ENCODE measurements at places on chromosomes 3 and 15.

DNA sequence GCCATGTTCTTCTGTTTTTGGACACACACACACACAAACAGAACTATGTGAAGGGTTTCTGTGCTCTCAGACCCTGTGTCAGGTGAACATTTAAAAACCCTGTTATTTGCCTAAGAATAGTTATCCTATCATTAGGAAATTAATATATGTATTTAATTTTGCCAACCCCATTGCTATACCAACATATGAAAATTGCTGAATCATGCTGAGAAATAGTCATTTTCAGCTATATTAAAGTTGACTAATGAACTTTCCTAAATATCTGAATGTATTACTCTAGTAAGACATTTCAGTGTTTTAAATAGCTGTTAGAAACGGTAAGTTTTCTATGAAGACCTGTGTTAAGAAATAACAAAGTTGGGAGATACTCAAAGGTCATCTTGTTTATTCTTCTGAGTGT, 596.9 kb upstream of the GRM7 start:
- DNase-seq: no peak

DNA sequence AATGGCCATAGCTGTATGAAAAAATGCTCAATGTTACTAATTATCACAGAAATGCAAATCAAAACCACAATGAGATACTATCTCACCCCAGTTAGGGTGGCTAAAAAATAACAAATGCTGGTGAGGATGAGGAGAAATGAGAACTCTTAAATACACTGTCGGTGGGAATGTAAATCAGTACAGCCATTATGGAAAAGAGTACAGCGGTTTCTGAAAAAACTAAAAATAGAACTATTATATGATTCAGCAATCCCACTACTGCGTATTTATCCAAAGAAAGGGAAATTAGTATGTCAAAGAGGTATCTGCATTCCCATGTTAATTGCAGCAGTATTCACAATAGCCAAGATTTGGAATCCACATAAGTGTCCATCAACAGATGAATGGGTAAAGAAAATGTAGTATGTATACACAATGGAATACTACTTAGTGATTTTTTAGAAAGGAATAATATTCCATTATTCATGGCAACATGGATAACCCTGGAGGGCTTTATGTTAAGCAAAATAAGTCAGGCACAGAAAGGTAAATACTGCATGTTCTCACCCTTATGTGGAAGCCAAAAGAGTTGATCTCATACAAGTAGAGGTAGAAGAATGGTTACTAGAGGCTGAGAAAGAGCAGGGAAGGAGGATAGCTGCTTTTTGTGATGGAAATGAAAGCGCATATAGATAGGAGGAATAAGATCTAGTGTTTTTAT, 35.0 kb downstream of the SERP1 start:
- DNase-seq: no peak

DNA sequence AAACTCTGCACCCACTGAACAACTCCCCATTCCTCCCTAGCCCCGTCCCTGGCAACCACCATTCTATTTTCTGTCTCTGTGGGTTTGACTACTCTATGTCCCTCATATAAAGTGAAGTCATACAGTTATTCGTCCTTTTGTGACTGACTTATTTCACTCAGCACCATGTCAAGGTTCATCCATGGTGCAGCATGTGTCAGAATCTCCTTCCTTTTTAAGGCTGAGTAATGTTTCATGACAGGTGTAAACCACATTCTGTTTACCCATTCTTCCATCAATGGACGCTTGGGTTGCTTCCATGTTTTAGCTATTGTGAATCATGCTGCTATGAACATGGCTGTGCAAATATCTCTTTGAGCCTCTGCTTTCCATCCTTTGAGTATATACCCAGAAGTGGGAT, 192.3 kb upstream of the NSMCE3 start:
- DNase-seq: no peak

DNA sequence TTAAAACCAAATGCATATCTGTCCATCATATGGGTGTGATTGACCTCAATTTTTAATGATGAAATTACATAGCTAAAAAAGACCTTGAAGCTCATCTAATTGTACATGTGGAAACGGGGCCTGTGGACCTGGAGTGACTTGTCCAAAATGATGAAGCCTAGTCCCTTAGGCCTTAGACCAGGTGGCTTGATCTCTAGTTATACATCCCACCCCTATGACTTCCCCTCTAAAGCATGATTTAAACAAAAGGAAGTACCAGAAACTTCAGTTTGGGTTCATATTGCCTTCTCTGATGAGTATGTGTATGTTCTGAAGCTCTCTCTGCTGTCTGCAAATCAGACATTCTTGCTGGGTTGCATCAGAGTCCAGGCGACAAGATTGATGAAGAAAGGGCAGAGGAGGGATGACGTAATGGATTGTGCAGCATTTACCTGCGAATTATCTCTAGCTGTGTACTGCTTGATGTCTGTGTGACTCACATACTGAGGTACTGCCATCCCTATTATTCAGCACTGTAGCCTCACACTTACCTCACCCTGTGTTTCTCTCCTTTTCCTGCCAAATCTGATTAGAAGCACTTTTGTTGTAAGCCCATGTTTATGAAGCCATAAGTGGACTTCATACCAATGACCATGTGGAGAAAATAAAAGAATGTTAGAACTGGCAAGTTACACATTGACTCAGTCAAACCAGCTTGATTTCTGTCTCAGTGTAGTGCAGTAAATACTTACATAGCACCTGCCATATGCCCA, 111.5 kb downstream of the FILIP1L start:
- no peak for DNase-seq

DNA sequence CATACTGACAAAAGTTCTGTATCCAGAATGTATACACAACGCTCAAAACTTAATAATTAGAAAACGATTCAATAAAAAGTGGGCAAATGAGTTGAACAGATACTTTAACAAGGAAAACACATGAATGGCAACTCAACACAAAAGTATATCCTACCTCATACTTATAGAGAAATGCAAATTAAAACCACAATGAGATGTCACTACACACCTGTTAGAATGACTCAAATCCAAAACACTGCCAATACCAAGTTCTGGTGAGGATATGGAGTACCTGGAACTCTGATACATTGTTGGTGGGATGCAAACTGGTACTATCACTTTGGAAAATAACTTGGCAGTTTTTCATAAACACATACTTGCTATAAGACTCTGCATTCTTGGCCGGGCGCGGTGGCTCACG, 42.1 kb downstream of the PRTG start:
- DNase-seq: no peak

- no peak for DNase-seq
Measured at GRCh38 chr15:68325726-68326125, 48.2 kb downstream of the FEM1B start.

- DNase-seq: no peak
Measured at GRCh38 chr3:129398803-129399144, 29.7 kb downstream of the EFCAB12 start.

DNA sequence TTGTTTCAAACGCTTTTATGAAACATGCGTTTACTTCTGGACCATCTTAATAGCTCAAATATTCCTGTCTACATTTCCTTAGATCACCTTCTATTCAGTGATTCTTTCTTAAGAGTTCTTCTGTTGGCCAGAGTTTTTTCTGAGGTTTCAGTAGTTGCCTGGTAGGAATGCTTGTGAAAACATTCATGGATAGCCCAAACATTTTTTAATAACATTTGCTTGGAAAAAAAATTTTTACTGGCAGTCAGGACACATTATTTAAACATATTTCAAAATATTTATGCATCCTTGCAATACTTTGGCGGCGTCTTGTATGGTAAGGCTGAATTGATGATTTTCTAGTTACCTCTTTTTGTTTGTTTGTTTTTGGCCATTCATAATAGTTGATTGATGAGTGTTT, 47.4 kb upstream of the ZBTB20 start:
- no peak for DNase-seq

- DNase-seq: no peak
Measured at GRCh38 chr3:196774848-196775422, 35.3 kb downstream of the PAK2 start.

- no peak for DNase-seq
Measured at GRCh38 chr15:57821826-57822225, 115.3 kb downstream of the POLR2M start.

Data from naive thymus-derived CD4-positive, alpha-beta T cell (primary cell).